ENCODE measurements at places on chromosomes 5 and 9. TPM values are rescaled to one million over a fixed set of nuclear protein-coding genes. Genes with fewer than 3 reads are reported as not detected.

DNA sequence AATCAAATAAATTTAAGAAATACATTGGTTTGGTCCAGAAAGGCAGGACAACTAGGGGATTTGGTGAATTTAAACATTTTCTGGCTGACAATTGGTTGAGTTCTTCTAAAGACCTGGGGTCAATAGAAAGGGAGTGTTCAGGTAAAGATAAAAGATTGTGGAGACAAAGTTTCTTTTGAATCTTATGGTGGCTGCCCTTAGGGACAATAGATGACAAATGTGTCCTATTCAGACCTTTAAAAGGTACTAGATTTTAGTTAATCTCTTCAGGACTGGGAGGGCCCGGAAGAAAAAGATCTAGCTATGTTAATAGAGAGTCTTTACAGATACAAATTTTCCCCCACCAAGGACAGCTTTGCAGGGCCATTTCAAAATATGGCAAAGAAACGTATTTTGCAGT lies 35.9 kb downstream of the PLEKHG4B start:
- no peak for DNase-seq
- H3K27ac ChIP-seq: no peak overlapping the region
- H3K4me3 ChIP-seq: no peak overlapping the region
- H3K36me3 ChIP-seq: peaks cover 17% of the 10 kb centered on the region
- H3K4me1 ChIP-seq: peaks cover 23% of the 10 kb centered on the region
- H3K27me3 ChIP-seq: peaks cover 3% of the 10 kb centered on the region

DNA sequence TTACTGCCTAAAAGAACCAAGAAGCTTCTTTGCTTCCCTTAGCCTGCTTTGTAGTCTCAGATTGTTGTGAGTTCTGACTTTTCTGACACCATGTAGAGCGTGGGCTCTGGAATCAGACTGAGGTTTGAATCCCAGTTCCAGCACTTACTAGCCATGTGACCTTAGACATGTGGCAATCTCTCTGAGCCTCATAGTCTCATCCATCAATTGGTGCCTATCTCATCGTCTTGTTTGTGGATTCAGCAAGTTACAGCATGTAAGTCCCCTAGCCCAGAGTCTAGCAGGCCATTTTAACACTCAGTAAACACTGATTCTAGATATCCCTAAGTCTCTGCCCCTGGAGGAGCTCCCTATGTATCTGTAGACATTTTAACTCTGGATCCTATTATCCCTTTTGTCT lies 94.7 kb downstream of the ANGPTL2 start:
- H3K27me3 ChIP-seq: no peaks in the 10 kb centered on the region
- no peak overlapping the region for H3K27ac ChIP-seq
- no peaks in the 10 kb centered on the region for H3K36me3 ChIP-seq
- DNase-seq: no peak

DNA sequence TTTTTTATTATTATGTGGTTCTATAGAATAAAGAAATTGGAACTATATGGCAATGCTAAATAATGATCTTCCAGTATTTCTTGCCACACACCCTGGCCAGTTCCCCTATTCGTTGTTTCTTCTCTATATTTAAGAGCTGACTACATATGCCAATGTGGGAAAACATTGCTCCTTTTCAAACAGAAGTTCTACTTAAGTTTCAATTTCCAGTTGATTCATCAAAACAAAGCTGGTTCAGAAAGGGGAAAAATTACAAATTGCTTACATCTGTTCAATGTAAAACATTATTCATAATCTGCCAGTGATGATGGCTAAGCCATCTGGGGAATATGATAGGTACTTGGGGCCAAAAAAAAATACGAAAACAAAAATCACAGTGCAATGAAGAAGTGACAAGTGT lies 76.9 kb downstream of the ST8SIA4 start:
- no peak for DNase-seq
- no peak overlapping the region for H3K4me3 ChIP-seq
- no peak overlapping the region for H3K27ac ChIP-seq
- H3K4me1 ChIP-seq: peaks cover 14% of the 10 kb centered on the region
- peaks cover 2% of the 10 kb centered on the region for H3K27me3 ChIP-seq

DNA sequence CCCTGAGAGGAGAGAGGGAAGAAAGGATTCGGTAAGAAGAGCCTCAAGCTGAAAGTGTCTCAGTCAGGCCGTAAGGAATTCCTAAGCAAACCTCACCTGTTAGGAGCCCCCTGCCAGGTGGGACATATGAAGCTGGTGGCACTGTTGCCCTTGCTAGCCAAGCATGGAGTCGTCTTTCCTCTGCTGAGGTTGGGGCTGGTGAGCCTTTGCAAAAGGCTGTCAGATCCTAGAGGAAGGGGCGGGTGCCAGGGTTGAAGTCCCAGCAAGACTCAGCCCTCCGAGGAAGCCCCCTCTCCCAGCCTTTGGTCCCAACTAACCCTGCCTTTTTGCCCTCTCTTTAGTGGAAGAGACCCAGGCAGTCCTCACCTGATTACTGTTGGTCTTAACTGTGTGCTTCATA lies 5.5 kb upstream of the SMIM32 start:
- H3K4me1 ChIP-seq: peaks cover 3% of the 10 kb centered on the region
- DNase-seq: no peak
- H3K27me3 ChIP-seq: no peaks in the 10 kb centered on the region

DNA sequence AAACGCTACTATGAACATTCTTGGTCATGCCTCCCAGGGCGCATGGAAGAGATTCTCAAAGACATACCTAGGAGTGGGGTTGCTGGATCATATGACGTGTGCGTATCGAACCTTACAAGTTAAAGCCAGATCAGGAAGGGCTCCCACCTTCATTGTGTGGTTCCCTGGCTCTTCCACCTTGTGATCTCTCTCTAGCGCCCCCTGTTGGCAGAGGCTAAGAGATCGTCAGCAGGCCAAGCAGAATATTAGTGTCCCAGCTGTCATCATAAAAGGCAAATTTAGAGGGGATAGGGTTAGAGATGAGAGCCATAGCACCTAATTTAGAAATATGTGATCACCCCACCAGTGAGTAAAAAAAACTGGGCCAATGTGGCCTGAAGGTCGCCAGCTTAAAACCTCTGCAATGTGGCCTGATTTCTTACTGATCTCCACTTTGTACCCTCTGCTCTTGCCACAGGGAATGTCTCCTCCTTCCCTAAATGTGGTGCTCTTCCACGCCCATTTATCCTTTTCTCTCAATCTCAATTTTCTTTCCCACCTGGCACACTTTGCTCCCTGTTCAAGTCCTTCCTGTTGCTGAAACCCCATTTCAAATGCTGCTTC lies 91.7 kb upstream of the SHB start:
- no peak overlapping the region for H3K27ac ChIP-seq
- H3K27me3 ChIP-seq: no peaks in the 10 kb centered on the region
- no peaks in the 10 kb centered on the region for H3K36me3 ChIP-seq
- DNase-seq: no peak
- no peak overlapping the region for H3K4me3 ChIP-seq
- peaks cover 12% of the 10 kb centered on the region for H3K4me1 ChIP-seq

Gene IL13
- not detected for total RNA-seq

Gene STPG3
- total RNA-seq: not detected

Gene ADAMTS16
- total RNA-seq: 12.8 TPM

Gene NUTM2G
- total RNA-seq: 0.15 TPM

Measured in chondrocyte (in vitro differentiated cells).